SK-N-MC (cell line): ENCODE measurements at places on chromosomes 11 and 22.

DNA sequence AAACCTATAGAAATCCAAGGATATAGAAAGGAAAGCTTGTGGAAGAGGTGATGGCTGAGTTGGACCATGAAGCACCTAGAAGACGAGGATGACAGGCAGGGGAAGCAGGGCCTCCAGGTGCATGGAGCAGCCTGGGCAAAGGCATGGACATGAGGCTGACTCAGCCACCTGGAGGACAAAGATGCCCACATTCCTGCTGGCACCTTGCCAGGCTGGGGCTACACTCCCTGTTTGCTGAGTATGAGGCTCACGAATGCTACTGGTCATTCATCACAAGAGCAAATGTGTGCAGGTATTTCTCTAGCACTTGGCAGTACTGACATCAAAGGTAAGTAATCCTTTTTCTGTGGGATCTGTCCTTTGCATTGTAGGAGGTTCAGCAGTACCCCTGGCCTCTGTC lies 7.1 kb upstream of the SCGB2A1 start:
- DNase-seq = no peak

GRCh38 chr11:123132881-123133280 lies 62.2 kb downstream of the CLMP start:
- DNase-seq = no peak

- DNase-seq = no peak
Observed at GRCh38 chr11:124346311-124346955, 26.4 kb upstream of the OR8D2 start.

- no peak for DNase-seq
Observed at GRCh38 chr11:10490398-10491241, 35.6 kb downstream of the AMPD3 start.

GRCh38 chr22:24367841-24368240 lies 59.6 kb upstream of the ADORA2A start:
- DNase-seq = no peak

DNA sequence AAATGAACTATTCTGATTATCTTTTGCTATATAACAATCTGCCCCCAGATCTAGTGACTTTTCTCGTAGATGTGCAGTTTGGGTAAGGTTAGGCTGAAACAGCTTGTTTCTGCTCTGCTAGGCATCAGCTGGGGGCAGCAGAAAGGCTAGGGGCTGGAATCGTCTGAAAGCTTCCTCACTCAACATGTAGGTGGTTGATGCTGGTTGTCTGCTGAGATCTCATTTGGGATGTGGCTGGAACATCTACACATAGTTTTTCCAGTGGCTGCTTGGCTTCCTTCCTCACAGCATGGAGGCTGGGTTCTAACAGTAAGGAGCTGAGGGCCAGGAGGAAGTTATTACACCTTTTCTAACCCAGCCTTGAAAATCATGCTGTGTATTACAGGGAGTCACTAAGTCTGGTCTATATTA lies 30.2 kb downstream of the USP47 start:
- peak; percentile 52 for DNase-seq
